Stimulated activated CD8-positive, alpha-beta memory T cell treated with anti-CD3 and anti-CD28 coated beads, Interleukin-4, amount 100 ng/mL, for 4 hours (primary cell): ENCODE measurements at places on chromosomes 5 and 9.

GRCh38 chr9:34070606-34071324, 22.1 kb upstream of the UBAP2 start:
- no peak for DNase-seq

- DNase-seq = no peak
Measured at GRCh38 chr5:106959387-106959786, 711.4 kb downstream of the EFNA5 start.

- no peak for DNase-seq
Measured at GRCh38 chr9:119722384-119722783, 353.1 kb upstream of the BRINP1 start.

- DNase-seq = no peak
Measured at GRCh38 chr5:56951126-56951945, 587 bp downstream of the MIER3 start.

GRCh38 chr9:16675131-16675530, 195.3 kb downstream of the BNC2 start:
- DNase-seq = no peak

DNA sequence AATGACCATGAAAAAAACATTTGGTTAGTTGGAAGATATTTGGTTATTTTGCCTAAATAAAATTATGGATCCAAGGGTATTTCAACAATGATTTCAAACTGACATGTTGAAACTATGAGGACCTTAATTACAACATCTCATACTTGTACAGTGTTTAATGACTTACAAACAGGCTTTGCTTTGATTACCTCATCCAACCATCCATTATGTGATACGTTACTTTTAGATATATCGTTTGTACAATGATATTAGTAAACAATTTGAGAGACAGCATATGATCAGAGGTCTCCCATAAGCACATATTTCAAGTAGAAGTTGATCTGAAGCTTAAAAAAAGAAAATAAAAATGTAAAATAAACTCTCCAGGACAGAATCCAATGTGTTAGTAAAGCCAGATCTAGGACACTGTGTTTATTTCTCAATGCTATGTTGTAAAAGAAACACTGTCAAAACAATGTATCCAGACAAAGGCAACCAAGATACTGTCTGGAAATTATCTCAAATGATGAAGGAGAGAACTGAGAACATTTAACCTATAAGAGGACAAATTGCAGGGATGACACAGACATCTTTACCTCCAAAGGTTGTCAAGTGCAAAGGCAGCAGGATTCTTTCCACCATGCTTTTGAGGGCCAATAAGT, 116.0 kb upstream of the TARS1 start:
- DNase-seq = no peak

DNA sequence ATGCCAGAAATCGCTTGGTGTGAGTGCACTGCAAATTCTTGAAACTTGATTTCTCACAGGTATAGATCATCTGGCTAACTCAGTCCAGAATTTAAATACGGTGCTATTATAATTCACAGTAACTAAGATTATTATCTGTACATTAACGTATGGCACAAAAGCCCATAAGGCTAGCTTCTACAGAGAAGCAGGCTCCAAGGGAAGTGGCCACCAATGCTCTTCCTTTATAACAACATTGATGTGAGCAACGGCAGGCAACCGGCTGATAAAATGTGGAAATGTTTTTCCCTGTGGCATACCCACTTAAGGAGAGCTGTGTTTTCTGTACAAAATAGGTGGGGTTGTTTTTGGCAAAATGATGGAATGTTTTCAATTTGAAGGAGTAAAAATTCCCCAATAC, 35.7 kb downstream of the SEMA4D start:
- DNase-seq = no peak

- DNase-seq = no peak
Measured at GRCh38 chr5:125503946-125504345, 757.5 kb upstream of the ZNF608 start.

GRCh38 chr5:56698463-56699381, 116.6 kb upstream of the MAP3K1 start:
- DNase-seq = no peak

GRCh38 chr5:142315096-142315900, 9.5 kb downstream of the SPRY4 start:
- no peak for DNase-seq

DNA sequence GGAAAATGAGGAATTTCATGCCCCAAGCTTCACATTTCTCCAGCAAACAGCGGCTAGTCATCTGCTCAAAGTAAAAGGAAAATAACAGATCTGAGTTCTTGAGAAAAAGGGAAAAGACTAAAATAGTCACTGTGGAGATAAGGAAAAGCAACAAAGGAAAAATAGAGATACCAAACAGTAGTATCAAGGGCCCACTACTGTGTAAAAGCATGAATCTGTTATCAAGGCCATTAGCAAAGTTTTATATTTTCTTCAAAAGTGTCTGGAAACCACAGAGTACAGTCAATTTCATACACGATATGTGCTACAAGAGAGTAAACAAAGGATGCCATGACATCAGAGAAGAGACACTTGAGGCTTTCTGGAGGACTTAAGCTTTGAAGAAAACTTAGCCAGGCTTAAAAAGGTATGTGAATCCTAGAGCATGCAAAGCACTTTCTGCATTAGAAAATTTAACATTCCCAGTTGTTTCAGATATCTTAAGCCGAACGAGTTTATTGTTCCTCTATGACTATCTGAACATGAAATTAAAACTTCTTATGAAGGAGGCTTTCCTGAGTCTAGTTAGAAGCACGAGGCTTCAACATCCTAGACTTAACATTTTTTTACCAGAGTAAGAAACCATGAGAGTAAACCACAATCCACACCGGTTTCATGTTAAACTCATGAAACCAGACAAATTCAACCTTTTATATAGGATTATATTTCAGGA, 1.2 kb downstream of the TTC33 start:
- DNase-seq = no peak

- DNase-seq = no peak
Measured at GRCh38 chr5:73674669-73675004, 48.6 kb downstream of the ARHGEF28 start.

DNA sequence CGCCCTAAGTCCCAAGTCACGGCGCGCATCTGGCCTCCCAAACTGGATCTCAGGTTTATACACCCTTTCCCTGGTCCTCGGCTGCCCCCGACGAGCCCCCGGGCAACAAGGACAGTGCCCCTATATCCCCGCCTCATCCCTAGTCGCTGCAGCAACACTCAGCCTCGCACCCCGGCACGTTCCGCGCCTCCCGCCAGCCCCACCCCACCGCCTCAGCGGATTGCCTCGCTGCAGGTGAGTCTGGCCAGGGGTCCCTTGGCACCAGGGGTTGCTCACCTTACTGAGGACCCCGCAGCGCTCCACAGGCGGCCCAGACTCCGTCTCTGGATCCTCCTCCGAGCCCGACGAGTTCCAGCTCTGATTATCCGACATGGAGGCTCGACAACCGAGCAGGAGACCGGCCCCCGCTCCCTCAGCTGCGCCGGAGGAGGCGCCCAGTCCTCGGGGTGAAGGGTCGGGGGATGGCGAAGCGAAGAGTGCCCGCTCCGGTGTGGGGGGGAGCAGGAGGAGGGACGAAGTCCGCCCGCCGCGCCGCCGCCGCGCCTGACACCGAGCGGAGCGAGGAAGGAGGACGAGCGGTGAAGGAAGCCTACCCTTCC, 494 bp downstream of the CERT1 start:
- peak; percentile 9 for DNase-seq

DNA sequence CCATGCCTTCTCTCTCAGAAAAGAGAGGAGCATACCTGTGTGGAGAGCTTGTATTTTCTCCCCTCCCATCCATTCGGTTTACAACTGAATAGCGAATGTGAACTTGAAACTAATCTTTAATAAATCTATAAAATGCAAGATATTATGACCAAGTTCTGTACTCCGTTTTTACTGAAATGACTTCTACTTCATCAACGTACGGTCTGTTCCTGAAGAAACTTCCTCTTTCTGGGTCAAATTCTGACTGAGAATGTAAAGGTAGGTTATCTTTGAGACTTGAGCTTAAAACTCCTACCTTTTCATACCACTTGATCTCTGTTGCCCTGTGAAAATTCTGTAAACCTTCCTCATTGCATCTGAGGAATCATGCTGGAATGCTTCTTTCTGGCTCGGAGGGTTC, 4.2 kb upstream of the CTNNAL1 start:
- no peak for DNase-seq
